ENCODE measurements at places on chromosomes 6 and 20.

GRCh38 chr20:36097337-36098151, 57.0 kb upstream of the EPB41L1 start:
- no peak for DNase-seq

DNA sequence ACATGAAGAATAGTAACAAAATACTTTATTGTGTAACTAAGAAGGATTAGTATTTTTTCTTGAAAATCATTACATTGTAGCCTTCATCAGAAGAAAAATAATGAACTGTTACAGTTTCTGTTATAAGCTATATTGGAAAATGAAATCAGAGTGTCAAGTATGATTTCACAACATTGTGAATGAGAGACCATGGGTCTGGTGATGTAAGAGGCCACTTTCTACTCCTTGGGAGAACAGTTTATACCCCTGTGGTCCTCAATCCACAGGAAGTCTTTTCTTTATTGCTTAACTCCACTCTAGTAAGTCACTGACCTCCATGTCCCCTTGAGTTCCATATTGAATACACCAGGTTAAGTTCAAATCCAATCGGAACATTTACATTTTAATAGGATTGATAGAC, 218.7 kb upstream of the FERMT1 start:
- DNase-seq: no peak

DNA sequence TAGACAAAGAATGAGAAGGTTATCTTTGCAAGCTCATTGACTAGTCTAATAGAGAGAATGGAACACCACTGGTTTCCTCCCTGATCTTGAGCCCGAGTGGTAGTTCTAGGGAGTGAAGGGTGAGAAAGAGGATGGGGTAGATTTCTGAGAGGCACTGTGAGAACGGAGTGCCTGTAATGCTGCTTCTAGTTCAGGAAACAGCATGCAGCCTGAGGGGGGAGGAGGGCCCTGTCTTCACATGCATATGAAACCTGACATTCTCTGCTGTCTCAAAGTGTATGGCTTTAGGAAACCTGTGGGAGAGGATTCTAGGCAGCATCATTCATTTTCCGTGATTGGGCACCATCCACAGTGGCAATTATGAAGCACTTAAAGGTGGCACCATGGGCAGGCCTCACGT, 259.4 kb upstream of the MAN1A1 start:
- no peak for DNase-seq

- DNase-seq: peak; percentile 42
These were observed 27.2 kb downstream of the DIDO1 start for GRCh38 chr20:62898970-62899632.

- DNase-seq: no peak
These were observed 5.2 kb downstream of the PRSS35 start for GRCh38 chr6:83517500-83517899.

DNA sequence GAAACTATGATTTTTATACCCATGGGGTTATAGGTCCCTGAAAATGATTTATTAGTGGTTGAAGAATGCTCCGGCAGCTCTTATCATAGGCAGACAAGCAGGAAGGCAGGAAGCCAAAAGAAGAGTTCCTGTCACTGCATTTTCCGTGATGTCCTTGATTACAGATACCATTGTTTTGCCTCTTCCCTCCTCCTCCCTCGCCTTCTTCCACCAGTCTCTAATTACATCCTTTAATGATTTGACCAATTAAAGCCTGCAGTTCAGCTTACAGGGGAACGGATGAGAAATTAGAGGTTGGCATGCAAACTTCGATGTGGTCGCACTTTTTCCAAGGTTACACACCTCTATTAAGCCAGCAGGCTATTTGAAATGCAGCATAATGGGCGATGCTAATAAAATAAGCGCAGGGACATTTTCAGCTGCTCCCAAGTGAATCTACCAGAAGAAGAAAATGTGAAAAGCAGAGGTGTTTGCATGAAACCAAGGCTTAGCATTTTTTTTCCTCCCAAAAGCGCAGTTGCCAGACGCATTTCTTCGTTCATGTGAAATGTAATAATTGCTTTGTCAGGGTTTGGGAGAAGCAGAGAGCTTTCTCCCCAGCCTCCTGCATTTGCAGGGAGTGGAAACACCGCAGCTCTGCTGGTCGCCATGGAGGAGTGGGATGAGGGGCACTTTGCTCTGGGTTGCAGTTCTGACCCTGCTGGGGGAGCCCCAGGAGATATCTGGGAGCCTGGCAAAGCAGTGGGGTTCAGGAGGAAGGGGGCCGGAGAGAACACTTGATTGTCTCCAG, 6.0 kb downstream of the NOX3 start:
- no peak for DNase-seq

GRCh38 chr6:82878812-82879211, 186.8 kb downstream of the UBE3D start:
- no peak for DNase-seq
